Stimulated activated CD4-positive, alpha-beta T cell treated with anti-CD3 and anti-CD28 coated beads, TNF-alpha, amount 100 ng/mL, for 24 hours (primary cell): ENCODE measurements at places on chromosomes 3 and 15.

DNA sequence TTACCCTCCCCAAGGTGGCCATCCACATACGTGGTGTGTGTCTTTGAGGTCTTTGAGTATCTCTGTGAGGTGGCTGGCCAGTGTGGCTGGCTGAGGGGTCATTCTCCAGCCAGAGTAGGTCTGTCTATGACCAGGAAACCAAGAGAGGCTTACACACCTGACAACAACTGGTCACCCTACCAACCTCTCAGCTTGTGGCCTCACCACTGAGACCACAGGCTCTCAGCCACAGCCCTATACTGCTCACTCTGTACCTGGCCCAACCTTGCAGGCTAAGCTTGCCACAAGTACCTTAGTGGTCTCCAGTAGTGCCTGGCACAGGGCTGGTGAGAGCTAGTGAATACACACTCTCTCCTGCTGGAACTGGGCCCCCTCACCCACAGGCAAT is 5.1 kb downstream of the HEMK1 start:
- DNase-seq, result no peak

GRCh38 chr3:9949115-9949514 is 3.1 kb downstream of the PRRT3 start:
- no peak for DNase-seq

DNA sequence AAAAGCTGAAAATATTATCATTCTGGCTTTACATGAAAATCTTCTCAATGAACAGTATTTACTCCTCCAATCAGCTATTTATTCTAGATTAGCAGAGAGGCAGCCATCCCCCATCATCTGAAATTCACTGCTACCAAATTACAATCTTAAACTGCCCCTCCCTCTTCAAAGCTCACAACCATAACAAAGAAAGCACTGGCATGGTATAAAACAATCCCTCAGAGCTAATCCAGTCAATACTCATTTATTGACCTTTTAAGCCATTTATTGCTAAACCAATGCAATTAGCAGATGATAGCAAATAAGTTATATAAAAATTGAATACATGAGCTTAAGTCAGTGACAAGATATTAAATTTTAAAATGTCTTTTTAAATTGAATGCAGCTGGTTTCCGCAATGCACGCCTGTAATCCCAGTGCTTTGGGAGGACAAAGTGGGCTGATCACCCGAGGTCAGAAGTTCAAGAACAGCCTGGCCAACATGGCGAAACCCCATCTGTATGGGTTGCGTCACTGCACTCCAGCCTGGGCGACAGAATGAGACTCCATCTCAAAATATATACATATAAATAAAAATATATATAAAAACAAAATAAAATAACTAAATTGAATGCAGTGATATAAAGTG is 12.1 kb downstream of the SLC4A7 start:
- DNase-seq, result no peak

DNA sequence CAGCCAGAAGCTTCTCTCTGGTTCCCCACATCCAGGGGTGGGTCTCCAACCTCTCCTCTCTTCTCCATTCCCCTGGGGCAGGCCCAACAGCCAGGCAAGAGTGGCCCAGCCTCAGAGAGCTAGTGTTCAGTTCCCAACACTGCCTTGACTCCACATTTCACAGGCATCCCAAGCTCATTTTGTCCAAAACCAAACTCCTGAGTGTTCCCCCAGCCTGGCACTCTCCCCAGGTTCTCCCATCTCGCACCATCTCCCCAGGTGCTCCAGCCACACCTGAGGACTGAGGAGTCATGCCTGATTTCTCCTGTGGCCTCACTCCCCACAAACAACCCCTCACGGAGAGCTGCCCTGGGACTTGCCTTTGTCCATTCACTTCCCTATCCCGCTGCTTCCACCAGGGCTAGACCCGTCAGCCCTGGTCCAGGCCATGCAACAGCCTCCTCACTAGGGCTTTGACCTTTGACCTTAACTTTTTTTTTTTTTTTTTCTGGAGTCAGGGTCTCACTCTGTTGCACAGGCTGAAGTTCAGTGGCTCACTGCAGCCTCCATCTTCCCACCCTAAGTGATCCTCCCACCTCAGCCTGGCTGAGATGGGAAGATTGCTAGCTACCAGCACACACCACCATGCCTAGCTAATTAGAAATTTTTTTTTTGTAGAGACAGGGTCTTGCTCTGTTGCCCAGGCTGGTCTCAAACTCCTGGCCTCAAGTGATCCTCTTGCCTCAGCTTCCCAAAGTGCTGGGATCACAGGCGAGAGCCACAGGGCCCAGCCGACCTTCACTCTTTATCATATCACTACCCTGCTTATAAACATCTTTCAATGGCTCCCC is 3.9 kb upstream of the CSK start:
- DNase-seq, result no peak
